ENCODE measurements at places on chromosomes 4 and X.

DNA sequence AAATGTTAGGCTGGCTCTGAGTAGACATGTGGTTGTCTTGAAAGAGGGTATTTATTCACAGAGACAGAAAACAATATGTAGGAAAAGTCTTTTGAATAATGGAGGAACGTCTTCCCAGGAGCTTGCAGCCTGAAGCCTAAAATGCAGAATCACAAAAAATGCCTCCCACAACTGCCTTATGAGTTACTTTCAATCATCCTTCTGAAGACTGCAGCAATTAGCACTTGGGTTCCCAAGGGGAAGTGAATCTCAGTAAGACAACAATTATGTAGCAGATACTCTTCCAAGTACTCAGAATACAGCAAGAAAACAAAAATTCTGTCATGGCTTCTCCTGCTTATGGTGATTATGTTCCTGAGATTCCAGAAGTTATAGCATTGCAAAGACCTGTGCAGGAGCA is 166.6 kb upstream of the TBL1X start:
- DNase-seq = no peak

DNA sequence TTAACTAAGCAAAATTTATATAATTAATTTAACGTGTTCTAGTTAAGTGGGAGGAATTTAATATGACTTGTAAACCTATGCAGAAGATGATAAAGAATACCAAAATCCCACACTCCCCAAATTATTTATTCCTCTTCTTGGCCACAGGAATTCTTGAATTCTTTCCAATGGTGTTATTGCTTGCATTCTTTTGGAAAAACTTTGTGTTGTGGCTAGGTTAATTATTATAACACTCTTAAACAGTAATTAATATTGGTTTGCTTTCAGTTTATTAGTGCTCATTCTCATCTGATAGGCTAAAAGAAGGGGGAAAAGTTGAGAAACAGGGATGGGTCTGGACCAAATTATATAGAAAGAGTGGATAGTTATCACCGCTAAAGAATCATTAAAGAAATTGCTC is 141.5 kb upstream of the PABPC4L start:
- DNase-seq = no peak

DNA sequence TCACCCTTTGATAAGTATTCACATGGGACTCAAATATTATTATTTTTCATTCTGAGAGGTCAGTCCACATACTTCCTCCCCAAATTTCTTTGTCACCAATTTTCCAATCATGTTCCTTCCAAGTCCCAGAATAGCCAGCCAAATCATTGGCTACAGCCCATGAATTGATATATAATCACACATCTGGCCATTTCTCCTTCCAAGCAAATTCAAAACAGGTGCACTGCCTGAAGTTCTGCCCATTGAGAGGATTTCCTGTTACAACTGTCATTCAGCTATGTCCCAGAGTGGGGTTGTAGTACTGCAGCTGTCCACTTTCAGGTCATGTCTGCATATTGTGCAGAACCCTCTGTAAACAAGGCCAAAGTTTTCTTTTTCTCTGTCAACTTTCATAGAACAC is 347.8 kb downstream of the GRID2 start:
- DNase-seq = no peak

DNA sequence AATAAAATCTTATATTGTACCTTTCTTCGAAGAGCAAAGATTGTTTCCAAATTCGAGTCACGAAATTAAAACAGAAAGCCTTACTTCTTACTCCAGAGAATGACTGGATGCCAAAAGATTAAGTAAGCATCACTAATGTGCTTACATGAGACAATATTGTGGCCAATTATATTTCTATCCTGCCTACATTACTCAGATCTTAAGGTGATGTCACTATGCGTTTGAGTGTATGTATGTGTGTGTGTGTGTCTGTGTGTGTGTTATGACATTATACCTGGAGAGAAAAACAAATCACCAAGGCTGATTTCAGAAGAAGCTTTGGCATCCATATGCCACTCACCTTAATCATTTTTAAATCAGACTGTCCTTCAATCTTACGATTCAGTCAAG is 556.3 kb downstream of the PPARGC1A start:
- no peak for DNase-seq

DNA sequence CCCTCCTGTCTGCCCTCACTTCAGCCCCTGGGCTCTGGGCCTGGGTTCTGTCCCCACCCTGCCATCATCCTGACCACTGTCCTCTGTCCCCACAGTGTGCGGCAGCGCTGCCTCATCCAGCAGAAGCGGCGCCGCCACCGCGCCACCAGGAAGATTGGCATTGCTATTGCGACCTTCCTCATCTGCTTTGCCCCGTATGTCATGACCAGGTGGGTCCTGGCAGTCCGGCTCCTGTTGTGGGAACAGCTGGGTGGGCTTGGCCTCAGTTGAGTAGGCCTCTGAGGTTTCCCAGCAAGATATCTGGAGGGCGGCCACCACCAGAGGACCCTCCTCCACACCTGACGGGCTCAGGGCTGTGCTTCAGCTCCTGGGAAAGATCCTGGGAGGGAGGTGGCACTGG is 2.2 kb downstream of the GPR78 start:
- no peak for DNase-seq

DNA sequence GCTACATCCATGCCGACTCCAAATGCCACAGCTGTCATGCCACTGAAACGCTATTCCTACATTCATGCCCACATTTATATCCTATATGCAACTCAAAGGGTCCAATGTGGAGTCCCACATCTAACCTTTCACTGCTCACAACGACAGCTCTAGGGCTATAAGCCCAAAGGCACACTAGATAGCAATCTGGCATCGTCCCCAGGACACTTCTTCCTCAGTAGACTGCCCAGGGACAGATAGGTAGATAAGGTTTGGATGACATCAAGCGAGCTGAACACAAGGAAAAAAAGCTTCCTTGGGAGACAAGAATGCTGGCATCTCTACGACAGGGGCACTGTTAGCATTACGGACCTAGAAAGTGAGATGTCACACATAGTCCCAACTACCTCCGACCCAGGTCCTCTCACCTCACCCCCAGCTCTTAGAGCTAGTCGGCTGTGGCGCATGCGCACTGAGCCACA is 685 bp downstream of the RAB9B start:
- DNase-seq = peak; percentile 25

- DNase-seq = no peak
Observed at GRCh38 chr4:174402470-174403176, 118.9 kb downstream of the CEP44 start.

DNA sequence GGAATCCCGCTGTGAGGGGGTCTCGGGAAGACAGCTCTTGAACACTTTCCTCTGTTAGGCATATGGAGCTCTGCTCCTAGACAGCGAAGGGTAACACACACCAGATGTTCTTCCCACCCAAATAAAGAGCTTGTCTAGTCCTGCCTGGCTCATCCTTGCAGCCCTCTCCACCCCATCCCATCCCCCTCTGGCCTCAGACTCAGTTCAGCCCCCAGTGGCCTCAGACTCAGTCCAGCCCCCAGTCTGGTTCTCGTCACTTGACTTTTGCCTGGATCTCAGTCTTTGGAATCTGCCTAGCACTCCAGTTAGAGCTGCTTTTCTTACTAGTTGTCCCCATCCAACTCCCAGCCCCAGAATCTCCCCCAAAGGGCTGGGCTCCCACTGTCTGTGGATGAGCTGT is 14.9 kb downstream of the RAB33A start:
- no peak for DNase-seq

DNA sequence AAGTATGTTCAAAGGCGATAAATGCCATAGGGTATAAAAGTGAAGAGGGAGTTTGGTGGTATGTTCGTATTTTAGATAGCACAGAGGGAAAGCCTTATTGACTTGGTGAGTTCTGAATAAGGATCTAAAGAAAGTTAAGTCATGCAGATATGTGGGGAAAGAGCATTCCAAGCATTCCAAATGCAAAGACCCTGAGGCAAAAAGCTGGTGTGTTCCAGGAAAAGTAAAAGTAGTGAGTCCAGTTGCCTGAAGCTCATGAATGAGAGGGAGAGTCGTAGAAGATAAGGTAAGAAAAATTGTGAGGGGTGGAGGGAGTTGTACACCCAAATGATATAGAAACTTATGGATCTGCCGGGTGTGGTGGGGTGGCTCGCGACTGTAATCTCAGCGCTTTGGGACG is 426.7 kb downstream of the RPA4 start:
- no peak for DNase-seq

DNA sequence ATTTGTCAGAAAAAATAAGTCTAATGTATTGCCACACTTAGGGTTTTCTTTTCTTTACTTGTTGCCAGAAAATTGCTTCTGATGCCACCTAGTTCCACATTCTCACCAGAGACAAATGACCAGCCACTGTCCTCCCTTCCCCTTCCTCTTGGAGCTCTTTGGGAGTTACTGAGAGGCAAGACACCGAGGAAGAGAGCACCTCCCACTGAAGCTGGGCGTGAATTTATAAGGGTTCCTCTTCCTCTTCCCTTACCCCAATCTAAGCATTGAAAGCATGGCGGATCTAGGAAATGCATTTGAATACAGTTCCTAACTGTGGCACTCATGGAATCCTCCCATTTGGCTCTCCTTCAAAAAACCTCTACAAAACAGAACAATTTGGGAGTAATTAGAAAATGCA is 30.0 kb downstream of the ANXA3 start:
- no peak for DNase-seq

- no peak for DNase-seq
Observed at GRCh38 chr4:154854362-154854761, 73.3 kb downstream of the RBM46 start.

All from NCI-H526 treated with DMSO at 0.1 percent for 48 hours (cell line).